Posterior vena cava (tissue), 2 donors: ENCODE measurements at places on chromosomes 12 and 14. TPM values are rescaled to one million over a fixed set of nuclear protein-coding genes. Genes with fewer than 3 reads are reported as not detected.

The BCL2L14 gene
- total RNA-seq, result not detected

The CLEC2D gene
- 12.6 TPM for total RNA-seq

DNA sequence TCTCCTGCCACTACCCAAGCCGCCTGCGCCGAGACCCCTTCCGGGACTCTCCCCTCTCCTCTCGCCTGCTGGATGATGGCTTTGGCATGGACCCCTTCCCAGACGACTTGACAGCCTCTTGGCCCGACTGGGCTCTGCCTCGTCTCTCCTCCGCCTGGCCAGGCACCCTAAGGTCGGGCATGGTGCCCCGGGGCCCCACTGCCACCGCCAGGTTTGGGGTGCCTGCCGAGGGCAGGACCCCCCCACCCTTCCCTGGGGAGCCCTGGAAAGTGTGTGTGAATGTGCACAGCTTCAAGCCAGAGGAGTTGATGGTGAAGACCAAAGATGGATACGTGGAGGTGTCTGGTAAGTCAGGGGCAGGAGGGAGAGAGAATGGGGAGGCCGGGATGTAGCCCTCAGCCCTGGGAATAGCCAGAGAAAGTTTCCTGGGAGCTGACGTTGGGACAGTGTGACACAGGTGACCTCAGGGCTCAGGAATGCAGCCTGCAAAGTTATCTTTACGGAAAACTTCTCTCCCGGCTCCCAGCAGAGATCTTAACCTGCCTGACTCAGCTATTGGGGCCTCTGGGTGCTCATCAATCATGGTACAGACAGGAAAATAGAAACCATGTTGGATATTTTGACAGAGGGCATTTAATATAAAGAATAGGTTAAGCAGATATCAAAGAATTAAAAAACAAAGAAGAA, 747 bp downstream of the HSPB8 start:
- DNase-seq, result no peak

- DNase-seq, result no peak
Observed at GRCh38 chr12:48176417-48176751, 7.1 kb upstream of the CCDC184 start.

GRCh38 chr12:49345051-49345824, 1.4 kb upstream of the DNAJC22 start:
- DNase-seq, result peak; percentile 77

DNA sequence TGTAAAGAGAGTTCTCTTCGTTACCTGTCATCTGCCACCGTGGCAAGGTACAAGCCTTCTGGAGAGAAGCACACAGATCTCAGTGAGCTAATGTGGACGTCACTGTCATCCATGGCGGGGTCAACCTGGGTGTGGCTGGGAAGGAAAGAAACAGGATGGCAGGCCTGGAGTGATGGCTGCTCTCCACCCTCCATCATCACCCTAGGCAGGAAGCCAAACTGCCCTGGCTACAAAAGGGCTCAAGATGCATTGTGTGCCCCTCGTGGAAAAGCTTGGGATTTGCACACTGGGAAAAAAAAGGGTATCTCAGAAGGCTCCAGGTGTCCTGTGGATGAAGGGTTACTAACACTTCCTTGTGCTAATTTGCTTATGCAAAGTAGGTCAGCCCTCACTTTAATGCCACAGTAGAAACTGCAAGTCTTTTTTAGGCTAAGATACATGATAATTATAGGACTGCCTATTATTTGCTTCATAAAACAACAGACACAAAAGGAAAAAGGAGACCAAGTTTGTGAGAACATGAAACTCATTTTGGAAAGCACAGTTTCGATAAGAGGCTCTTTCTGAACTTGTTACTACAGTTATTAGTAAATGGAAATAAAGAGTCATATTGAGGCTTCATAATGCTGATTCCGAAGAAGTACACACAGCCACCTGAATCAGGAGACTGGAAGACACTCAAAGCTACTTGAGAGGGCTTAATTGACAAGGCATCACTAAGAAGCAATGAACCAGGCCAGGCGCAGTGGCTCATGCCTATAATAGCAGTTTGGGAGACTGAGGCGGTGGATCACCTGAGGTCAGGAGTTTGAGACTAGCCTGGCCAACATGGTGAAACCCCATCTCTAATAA, 18.9 kb downstream of the RFC5 start:
- DNase-seq, result no peak

DNA sequence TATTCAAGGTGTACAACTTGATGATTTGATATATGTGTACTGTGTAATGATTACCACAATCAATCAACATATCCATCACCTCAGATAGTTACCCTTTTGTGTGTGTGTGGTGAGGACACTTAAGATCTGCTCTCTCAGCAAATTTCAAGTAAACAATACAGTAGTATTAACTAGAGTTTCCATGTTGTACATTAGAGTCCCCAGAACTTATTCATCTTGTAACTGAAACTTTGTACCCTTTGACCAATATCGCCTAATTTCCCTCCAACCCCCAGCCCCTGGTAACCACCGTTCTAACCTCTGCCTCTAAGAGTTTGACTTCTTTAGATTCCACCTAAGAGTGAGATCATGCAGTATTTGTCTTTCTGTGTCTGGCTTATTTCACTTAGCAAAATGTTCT, 12.1 kb downstream of the ADCK1 start:
- no peak for DNase-seq

- DNase-seq, result no peak
Observed at GRCh38 chr12:46387670-46388069, 15.1 kb upstream of the SLC38A2 start.
